EH (cell line): ENCODE measurements at places on chromosomes 13 and 19.

DNA sequence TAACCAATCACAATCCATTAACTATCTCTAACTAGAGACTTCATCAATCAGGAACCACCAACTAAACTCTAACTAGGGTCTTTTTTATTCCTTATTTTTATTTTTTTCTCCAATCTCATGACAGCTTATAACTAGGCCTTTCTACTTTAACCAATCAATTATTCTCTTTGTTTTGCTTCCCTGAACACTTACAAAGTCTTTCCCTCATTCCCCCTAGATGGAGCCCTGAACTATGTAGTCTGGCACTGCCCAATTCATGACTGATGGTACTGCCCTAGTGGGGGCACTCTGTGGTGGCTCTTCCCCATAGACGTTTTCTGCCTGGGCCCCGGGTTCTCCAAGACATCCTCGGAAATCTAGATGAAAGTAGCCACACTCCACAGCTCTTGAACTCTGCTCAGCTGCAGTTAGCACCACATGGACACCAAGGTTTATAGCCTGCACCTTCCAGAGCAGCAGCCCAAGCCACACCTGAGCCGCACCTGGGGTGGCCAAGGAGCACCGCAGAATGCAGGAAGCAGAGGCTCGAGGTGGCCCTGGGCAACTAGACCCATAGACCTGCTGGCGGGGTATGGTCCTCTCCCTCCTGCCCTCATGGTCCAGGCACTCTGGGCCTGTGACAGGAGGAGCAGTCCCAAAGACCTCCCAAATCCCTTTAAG is 6.6 kb downstream of the ATP7B start:
- DNase-seq, result no peak

DNA sequence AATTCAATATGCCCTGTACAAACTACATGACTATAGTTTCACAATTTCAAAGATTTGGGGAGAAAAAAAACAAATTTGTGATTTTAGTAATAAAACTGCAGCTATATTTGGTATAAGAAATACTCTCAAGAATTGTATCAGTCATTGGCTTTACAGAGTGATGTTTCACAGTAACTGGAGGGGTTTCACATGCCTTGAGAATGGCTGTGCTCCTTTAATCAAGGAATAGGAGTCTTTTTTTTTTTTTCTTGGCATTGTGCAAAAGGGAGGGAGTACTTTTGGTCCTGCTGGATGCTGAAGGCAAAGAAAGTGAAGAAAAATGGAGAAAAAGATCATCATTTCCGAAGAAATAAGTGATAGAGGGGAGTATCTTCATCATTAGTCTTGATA is 6.8 kb downstream of the ZNF507 start:
- no peak for DNase-seq

- DNase-seq, result no peak
Observed at GRCh38 chr19:2223959-2224358, 12.2 kb downstream of the PLEKHJ1 start.

GRCh38 chr13:108365255-108365654 is 95.7 kb downstream of the TNFSF13B start:
- DNase-seq, result no peak

DNA sequence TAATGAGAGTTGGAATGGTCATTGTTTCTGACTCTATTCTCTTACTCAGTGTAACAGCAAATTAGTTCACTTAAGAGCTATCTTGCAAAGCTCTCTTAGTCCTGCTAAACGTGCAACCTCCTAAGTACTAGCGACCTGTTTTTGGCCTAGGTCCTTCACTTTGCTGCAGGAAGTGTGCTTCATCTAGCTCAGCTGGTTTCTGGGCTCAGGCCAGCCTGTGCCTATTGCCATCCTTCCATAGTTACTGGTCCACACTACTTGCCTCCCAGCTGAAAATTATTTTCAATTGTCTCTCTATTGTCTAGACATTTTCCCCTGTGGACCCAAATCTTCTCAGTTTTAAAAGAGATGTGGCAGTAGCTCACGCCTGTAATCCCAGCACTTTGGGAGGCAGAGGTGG is 561.3 kb downstream of the FGF9 start:
- no peak for DNase-seq

GRCh38 chr19:33193269-33193864 is 763 bp upstream of the LRP3 start:
- no peak for DNase-seq

DNA sequence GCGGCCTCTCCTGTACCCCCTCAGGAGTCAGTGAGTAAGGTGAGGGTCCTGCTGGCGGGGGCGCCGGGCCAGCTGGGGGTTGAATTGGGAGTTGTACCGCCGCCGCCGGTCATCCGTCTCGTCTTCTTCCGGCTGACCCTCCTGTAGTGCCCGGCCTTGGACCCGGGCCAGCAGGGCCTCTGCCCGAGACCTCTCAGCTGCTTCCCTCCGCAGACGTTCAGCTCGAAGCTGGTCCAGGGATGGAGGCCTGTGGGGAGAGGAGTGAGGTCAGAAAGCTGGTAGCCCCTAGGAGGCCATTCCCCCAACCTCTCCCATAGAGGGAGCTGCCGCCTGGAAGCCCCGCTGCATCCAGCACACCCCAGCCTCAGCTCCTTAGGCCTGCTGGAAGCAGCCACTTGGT is 3.8 kb downstream of the LENG1 start:
- no peak for DNase-seq

- DNase-seq, result no peak
Observed at GRCh38 chr19:38168637-38169036, 55.4 kb downstream of the DPF1 start.

DNA sequence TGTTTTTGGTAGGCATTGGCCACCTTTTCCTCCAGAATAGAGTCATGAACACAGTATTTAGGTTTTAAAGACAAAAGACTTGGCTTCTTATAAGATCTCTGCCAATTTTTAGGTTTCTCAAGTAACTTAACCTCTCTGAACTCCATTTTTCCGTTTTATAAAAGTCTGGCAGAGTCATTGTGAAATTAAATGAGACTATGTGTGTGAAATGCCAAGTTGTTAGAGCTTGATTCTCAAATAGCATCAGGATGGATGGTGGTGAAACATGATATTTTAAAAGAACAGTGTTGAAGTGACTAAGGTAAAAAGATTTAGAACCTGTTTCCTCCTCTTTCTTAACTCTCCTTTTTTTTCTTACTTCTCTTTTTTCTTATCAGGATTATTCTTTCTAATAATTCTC is 617.7 kb upstream of the SLITRK1 start:
- peak; percentile 10 for DNase-seq

DNA sequence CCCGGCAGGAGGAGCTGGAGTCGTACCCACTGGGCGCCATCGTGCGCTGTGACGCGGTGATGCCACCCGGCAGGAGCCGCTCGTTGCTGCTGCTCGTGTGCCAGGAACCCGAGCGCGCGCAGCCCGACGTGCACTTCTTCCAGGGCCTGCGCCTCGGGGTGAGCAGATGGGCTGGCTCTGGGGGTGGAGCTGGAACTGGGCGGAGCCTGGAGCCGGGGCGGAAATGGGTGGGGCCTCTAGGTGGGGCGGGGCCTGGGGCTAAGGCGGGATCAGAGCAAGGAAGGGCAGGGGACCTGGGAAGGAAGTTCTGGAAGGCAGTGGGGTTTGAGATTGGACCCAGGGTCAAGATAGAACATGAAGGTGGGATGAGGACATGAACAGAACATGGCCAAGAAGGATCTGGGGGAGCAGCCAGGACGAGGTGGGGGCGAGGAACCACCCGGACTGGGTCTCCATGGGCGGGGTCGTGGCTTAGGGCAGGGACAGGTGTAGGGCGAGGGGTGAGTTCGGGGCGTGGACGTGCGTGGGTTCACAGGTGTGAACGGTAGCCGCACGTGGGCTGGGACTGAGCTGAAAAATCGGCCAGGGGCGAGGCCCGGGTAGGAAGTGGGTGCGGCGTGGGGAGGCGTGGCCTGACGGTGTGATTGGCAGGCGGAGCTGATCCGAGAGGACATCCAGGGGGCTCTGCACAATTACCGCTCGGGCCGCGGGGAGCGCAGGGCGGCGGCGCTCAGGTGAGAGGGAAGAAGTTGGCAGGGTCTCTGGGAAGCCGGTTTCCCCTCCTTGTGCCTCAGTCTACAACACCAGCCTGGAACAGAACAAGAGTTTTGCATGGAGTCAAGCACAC is 4.7 kb downstream of the EPS8L1 start:
- DNase-seq, result peak; percentile 73

- peak; percentile 72 for DNase-seq
Observed at GRCh38 chr13:76667551-76667950, 218.7 kb downstream of the KCTD12 start.

- DNase-seq, result no peak
Observed at GRCh38 chr19:58338825-58339558, 12.2 kb downstream of the ZSCAN22 start.

GRCh38 chr19:3186891-3187661 is 1.3 kb downstream of the NCLN start:
- DNase-seq, result no peak

DNA sequence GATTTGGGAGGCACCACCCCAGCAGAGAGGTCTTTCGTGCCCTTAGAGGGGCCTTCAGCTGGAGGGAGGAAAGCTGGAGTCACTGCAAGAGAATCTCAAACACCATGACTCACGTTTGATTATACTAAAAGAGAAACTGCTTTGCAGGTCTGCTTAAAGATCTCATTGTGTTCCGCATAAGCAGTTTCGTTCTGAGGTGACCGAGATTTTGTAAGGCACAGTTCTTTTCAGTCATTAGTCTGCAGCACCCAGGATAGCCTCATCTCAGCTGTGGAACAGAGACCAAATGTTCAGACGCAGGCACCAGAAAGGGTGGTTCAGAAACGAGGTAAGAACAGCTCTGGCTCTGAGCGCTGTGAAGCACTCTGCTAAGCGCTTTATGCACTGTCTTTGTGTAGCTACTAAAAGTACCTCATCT is 71.2 kb upstream of the GTF3A start:
- DNase-seq, result peak; percentile 47

DNA sequence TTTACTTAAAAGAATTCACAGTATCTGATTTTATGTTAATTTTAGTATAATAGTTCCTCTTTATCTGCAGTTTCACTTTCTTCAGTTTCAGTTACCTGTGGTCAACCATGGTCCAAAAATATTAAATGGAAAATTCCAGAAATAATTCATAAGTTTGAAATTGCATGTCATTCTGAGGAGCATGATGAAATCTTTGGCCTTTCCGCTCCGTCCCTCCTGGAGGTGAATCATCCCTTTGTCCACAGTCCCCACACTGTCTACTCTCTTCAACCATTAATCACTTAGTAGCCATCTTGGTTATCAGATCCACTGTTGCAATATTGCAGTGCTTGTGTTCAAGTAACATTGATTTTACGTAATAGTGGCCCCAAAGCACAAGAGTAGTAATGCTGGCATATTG is 26.9 kb downstream of the SLITRK6 start:
- peak; percentile 0 for DNase-seq

- DNase-seq, result no peak
Observed at GRCh38 chr13:112058519-112058873, 8.5 kb upstream of the SOX1 start.

DNA sequence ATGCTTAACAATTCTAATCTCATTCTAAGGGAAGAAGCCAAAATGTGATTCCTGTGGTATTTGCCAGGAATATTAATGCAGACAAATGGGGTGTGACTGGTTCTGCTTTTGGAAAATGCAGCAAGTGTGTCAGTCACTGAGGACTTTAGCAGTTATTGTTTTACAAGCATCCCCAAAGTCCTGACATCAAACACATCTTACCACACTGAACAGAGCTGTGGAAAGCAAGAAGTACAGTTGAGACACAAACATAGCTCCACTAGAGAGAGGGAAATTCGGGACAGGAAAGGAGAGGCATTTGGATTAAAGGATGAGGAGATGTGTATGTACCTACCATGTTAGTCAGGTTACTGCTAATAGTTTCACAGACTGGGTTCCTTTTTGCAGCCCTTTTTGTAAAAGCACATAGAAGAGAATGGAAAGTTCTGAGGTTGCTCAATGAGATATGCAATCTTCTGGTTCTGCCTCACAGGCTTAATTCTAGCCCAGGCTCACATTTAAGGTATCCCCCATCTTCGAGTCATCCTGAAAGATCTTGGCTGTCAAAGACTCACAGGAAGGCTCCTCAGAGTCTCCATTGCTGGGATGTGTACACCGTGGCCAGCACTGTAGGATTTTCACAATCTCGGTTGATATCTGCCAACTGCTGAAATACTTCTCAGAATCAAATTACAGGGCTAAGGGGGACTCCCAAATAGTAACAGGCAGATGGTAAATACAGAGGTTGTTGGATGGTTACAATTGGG is 316.6 kb downstream of the DNAJC15 start:
- no peak for DNase-seq

GRCh38 chr13:65378484-65378883 is 1851.7 kb downstream of the PCDH9 start:
- no peak for DNase-seq

DNA sequence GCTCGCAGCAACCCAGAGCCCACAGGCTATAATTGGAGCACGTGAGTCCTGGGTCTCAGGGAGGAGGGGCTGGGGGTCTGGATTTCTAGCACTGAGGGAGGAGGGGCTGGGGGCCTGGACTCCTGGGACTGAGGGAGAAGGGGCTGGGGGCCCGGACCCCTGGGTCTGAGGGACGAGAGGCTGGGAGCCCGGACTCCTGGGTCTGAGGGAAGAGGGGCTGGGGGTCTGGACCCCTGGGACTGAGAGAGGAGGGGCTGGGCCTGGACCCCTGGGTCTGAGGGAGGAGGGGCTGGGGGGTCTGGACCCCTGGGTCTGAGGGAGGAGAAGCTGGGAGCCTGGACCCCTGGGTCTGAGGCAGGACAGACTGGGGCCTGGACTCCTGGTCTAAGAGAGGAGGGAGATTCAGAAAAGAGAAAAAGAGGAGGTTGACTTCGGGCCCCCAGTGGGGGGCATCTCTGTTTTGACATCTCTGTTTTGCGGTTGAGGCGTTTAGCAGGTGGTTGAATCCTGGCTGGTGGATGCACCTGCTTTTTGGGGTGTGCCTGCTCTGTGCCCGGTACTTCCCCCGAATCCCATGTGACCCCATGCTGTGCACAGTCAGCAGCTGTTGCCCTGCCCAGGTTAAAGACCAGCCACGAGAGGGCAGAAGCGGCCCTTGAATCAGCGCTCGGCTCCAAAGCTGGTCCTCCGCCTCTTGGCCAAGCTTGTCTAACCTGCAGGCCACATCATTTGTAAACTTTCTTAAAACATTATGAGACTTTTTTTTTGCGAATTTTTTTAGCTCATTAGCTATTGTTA is 10.5 kb downstream of the PVR start:
- DNase-seq, result peak; percentile 56

GRCh38 chr19:10835089-10835753 is 791 bp downstream of the TMED1 start:
- DNase-seq, result no peak

- peak; percentile 89 for DNase-seq
Observed at GRCh38 chr19:24054044-24054935, 32.7 kb upstream of the ZNF254 start.

- no peak for DNase-seq
Observed at GRCh38 chr13:50390503-50391248, 375.4 kb downstream of the KCNRG start.

- DNase-seq, result no peak
Observed at GRCh38 chr13:43937839-43938238, 58.1 kb downstream of the LACC1 start.

GRCh38 chr19:40704491-40705361 is 12.0 kb downstream of the COQ8B start:
- no peak for DNase-seq

DNA sequence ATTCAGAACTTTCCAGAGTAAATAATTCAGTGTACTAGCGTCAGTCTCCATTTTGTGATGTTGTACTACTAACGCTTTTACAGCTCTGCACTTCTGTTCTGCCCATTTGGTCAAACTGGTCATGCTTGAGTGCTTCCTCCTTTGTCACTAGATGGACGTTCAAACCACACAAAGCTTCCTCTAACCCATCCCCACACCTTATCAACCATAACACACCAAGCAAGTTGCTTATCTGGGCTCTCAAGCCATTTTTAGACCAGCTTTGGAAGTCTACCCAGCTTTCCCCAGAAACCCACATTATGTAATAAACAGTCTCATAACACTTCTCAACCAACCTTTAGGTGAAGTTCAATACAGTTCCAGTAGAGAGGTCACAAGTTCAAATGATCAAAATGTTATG is 2.3 kb upstream of the ZNF347 start:
- no peak for DNase-seq
